Hematopoietic multipotent progenitor cell treated with erythropoietin and hydrocortisone succinate and interleukin-3 and kit ligand, for 8 days (in vitro differentiated cells): ENCODE measurements at places on chromosomes 5 and 9.

DNA sequence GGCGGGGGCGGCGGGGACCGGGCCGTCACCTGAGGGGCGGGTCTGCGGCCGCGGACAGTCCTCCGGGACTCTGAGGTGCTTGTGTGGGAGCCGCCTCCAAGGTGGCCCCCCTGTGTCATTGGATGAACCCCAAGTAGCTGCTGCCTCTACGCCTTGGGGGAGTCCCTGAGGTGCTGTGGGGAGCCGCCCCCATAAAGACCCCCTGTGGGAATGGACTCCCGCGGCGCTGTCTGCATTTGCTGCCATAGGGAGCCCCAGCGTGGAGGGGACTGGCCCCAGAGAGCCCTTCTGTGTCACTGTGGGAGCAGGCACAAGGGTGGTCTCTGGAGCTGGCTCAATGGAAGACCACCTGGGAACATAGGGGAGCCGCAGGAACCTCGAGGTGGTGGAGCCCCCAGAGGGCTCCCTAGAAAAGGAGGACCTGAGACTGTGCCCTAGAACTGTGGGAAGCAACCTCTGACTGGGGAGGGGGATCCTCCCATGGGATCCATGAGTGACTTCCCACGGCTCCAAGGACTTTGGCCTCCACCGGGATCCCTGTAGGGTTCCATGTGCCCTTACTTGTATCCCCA, 412 bp downstream of the PHF24 start:
- DNase-seq, result no peak

GRCh38 chr5:170629566-170630175, 125.9 kb downstream of the KCNIP1 start:
- no peak for DNase-seq

DNA sequence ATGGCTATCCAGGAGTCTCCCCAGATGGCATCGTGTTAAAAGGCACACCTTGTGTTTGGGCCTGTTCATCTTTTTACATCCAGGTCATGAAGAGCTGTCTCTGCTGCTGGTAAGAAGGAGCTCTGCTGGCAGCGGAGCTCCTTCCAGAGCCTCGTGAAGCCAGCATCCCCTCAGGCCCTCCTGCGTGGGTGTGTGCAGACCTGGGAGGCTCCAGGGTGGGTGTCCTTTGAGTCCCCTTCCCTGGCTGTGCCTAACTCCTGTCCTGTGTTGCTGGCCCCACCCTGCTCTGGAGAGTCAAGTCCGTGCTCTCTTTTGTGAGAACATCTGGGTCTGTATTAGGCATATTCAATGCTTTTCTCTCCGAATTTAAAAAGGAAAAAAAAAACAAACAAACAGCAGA, 149.6 kb upstream of the IRX2 start:
- no peak for DNase-seq

- DNase-seq, result no peak
Observed at GRCh38 chr5:133236976-133237375, 185.2 kb downstream of the HSPA4 start.

DNA sequence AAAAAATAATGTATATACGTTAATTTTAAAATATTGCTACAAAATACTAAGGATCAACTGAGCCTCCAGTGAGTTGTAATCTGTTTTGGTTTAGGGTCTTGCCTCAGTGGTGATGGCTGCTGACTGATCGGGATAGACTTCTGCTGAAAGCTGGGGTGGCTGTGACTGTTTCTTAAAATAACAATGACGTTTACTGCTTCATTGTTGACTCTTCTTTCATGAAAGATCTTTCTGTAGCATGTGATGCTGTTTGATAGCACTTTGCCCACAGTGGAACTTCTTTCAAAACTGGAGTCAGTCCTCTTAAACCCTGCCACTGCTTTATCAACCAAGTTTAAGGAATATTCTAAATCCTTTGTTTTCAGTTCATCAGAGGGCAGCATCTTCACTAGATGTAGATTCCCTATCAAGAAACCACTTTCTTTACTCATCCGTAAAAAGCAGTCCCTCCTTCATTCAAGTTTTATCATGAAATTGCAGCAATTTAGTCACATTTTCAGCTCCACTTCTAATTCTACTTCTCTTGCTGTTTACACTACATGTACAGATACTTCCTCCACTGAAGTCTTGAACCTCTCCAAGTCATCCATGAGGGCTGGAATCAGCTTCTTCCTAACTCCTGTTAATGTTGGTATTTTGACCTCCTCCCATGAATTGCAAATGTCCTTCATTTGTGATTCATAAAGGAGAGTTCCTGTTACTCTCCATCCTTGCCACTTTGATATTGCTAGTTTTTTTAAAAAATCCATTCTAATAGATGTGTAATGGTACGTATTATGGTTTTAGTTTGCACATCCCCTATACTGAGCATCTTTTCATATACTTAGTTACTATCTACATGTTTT, 41.5 kb upstream of the PTPDC1 start:
- no peak for DNase-seq

GRCh38 chr5:59992206-59992605, 98.7 kb upstream of the PDE4D start:
- no peak for DNase-seq
